Activated T-helper 2 cell treated with anti-CD3 and anti-CD28 coated beads, Interferon-gamma antibody, Interleukin-2, Interleukin-4, amounts not matched to agents 10 μg/mL and 5 μg/mL and 100 μg/mL, durations not matched to agents 14 hours and 24 hours and 36 hours (primary cell): ENCODE measurements at places on chromosomes 2 and 18.
A peak's percentile ranks its signal among the peaks of the same experiment; 100 is the strongest.

GRCh38 chr18:13493079-13493478 lies 233.3 kb downstream of the FAM210A start:
- H3K27me3 ChIP-seq, result no peaks in the 10 kb centered on the region
- peaks cover 33% of the 10 kb centered on the region for H3K36me3 ChIP-seq
- H3K27ac ChIP-seq, result no peak overlapping the region
- DNase-seq, result no peak
- H3K4me3 ChIP-seq, result no peak overlapping the region
- H3K4me1 ChIP-seq, result peaks cover 3% of the 10 kb centered on the region

DNA sequence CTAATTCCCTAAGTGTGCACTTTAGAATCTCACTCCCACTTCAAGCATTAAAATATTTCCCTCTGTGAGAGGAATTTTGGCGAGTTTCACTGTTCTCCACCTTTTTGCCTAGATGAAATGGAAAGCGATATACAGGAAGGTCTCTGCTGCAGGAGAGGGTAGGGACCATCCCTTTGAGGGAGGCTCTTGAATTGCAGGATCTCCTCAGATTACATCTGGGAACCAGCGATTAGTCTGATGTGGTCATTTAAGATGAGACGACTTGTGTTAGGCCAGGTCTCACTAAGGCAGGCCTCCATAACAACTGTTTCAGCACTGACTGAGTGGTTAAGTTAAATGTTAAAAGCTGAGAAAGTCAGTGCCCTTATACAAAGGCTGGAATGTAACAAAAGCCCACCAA lies 74.6 kb downstream of the ARL6IP6 start:
- H3K4me1 ChIP-seq, result no peaks in the 10 kb centered on the region
- no peak overlapping the region for H3K4me3 ChIP-seq
- H3K27ac ChIP-seq, result no peak overlapping the region
- no peaks in the 10 kb centered on the region for H3K36me3 ChIP-seq
- no peaks in the 10 kb centered on the region for H3K27me3 ChIP-seq
- DNase-seq, result no peak

- H3K27ac ChIP-seq, result no peak overlapping the region
- DNase-seq, result no peak
- no peaks in the 10 kb centered on the region for H3K36me3 ChIP-seq
- H3K4me3 ChIP-seq, result no peak overlapping the region
Measured at GRCh38 chr2:38149531-38149930, 73.6 kb upstream of the CYP1B1 start.

- no peaks in the 10 kb centered on the region for H3K27me3 ChIP-seq
- peak; percentile 79 for DNase-seq
- H3K27ac ChIP-seq, result peak within 1 kb of the TSS; percentile 94
Measured at GRCh38 chr2:112481528-112482233, at the start of gene TTL. Gene TTL (plus strand): TSS chr2:112482156. CDS start chr2:112482345, 189 bp downstream.

DNA sequence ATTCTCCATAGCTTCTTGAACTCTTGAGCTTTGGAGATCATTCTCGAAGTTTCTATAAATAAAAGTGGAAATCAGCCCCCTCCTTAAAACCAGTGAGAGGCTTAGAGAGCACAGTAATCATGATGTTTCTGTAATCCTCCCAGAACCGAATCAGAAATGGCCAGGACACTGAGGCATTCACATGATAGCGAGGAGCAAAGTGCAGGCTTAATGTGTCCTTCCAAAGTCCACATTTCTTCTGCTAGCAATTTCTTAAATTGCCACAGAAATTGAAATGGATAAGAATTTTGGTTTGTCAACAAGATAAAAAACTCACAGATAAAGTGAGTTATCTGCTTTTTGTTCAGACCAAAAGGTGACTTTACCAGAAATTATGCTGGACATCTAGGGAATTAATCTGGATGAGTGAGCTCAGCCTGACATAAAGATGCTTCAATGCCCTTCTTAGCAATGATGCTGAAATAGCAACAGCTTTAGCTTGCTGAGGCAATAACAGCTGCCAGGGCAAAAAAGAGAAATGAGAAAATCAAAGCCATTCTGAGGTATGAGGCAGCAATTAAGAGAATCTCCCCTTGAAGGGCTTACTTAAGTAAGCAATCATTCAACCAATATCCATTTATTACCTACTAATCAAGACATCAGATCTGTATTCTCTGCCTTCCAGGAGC lies 82.4 kb upstream of the PHLPP1 start:
- H3K4me1 ChIP-seq, result peaks cover 2% of the 10 kb centered on the region
- H3K4me3 ChIP-seq, result no peak overlapping the region
- no peaks in the 10 kb centered on the region for H3K36me3 ChIP-seq
- no peak overlapping the region for H3K27ac ChIP-seq
- H3K27me3 ChIP-seq, result peaks cover 22% of the 10 kb centered on the region
